ENCODE measurements at places on chromosomes 12 and 14. TPM values are rescaled to one million over a fixed set of nuclear protein-coding genes. Genes with fewer than 3 reads are reported as not detected.

- no peak for DNase-seq
These were observed 153.0 kb downstream of the NOVA1 start for GRCh38 chr14:26444822-26445221.

GRCh38 chr12:82740129-82741000, 53.7 kb downstream of the TMTC2 start:
- no peak for DNase-seq

GRCh38 chr12:100666588-100666987, 93.1 kb downstream of the GAS2L3 start:
- no peak for DNase-seq

- DNase-seq = no peak
These were observed 44.6 kb downstream of the KIF26A start for GRCh38 chr14:104182857-104183425.

DNA sequence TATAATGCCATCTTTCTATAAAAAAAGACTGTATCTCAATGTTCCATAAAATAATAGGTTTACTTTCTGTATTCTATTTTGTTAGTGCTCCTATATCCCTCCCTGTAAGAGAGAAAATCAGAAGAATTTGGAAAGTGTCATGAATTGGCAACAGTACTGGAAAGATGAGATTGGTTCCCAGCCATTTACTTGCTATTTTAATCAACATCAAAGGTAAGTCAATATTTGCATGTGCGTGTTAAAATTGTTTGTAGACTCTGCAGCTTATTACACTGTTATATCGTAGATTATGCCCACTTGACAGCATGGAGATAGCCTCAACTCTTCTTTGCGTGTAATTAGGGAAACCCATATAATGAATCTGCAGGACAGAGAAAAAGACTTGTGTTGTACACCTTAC, 34.0 kb downstream of the KCNMB4 start:
- no peak for DNase-seq

DNA sequence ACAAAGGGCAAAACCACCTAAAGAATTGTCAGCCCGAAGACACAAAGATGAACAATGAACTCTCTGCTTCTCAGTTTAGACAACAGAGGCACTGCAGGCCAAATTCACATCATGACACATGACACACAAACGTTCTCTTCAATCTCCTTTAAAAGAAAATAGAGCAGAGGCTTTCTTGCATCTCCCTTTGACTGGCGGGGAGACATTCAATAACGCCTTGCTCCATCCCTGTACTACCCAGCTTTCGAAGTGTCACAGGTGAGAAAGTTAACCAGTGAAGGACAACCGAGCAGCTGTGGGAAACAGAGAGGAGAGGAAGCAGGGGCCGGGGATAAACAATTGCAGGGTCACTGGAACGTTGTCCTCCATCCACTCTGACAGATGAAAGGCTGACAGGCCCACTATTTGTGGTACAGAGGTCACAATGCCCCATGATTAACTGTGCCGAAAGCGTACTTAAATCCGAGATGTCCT, 130.8 kb downstream of the PHLDA1 start:
- DNase-seq = no peak

DNA sequence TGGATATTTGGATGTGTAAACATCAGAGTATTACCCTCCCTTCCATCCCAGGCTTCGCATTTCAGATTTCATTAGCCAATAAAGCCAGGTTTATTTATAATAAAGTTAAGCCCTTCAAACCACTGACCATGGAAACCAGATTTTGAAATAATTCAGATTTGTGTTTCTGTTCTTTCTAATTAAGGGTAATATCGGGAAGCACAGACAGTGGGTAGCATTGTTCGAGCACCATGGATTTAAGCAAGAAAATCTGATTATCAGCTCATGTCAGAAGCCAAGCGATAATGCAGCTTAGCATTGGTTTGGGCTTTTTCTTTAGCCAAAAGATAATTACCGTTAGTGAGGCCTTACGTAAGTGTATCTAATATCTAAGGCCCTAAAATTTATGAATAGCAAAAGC, 116.1 kb downstream of the C12orf42 start:
- no peak for DNase-seq

DNA sequence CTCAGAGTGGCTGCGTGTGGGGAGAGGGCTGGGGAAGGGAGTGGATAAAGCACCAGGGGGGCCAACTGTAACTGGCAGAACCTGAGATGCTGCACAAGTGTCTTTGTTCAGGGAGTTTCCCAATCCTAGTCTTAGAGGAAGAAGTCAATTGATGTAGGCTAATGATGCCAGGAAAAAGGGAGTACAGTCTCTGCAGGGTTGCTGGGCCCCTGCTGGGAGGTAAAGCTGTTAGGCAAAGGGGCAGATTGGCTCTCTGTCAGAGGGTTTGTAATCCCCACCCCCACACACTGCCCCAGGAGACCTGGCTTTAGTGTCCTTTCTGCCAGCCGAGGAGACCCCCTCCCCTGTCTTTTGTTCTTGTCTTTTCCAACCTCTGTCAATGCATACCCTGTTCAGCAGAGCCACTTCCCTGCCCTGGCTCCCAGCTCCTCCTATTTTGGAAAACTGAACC, 178.4 kb downstream of the KCNA5 start:
- DNase-seq = no peak

DNA sequence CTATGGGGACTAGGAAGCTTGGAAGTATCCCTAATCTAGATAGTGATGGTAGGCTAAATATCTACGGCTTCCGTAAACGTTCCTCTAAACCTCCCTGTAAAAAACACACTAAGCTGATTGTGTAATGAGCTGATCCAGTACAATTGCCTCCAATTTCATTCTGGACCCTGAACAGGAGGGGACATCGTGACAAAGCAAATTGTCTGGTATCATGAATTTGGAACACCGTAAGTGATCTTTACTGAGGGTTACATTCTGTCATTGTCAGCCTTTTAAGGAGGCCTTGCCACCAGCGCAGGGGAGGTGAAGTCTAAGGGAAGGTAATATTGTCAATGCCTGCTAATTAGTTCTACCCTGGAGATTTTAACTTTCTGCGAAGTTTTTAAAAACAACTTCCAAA, 487 bp upstream of the MGST1 start:
- no peak for DNase-seq

GRCh38 chr14:75861161-75861621, 120.6 kb downstream of the TGFB3 start:
- DNase-seq = peak; percentile 66

GRCh38 chr14:99606359-99606758, 2.4 kb upstream of the CCDC85C start:
- no peak for DNase-seq

AQP5 gene
- not detected for total RNA-seq

STAT2 gene
- total RNA-seq = 86.0 TPM

SLC11A2 gene
- total RNA-seq = 44.6 TPM

TRHDE gene
- 3.8 TPM for total RNA-seq

C1S gene
- 420 TPM for total RNA-seq

SYNDIG1L gene
- not detected for total RNA-seq

GZMB gene
- total RNA-seq = not detected
